Vagina (tissue), 2 donors: ENCODE measurements at places on chromosomes 13 and 19.

DNA sequence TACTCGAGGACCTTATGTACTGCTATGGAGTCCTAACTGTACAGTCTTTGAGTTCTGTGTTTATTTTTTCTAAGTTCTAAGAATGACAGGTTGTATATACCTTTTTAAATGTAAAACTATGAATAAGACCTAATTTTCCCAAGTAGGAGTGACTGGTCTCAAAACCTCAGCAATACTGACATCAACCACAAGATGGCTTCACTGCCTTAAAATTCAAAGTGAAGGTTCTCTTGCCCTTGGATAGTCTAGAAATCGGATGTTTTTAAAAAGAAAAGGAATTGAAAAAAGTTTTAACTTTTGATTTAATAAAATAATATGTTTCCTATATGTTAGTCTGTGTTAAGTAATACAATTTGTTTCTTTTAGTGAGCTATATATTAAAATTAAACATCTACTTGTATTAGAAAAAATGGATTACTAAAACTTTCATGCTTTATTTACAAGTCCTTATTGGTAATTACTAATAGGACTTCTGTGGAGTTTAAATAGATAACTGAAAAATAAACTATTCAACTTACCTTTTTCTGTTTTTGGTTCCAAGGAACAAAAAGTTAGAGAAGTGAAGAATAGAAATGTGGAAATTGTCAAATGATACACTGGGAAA is 52.0 kb downstream of the TDRD3 start:
- DNase-seq, result no peak

DNA sequence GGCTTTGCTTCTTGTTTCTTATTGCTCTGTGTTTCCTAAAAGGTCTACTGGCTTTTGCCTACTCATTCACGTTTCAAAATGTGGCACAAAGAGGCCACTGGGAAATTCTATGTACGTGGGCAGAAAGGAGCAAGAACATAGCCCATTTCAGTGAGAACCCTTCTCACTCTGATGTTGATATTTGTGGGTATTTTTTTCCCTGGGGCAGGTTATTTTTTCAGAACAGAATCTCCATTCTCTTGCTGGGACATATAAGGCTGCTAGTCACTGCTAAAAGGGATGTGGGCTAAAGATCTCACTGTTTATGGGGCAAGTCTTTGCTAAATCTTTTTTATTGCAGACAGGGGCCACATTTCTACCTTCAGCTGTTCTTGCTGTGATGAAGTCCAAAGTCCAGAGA is 27.1 kb downstream of the EDNRB start:
- no peak for DNase-seq

DNA sequence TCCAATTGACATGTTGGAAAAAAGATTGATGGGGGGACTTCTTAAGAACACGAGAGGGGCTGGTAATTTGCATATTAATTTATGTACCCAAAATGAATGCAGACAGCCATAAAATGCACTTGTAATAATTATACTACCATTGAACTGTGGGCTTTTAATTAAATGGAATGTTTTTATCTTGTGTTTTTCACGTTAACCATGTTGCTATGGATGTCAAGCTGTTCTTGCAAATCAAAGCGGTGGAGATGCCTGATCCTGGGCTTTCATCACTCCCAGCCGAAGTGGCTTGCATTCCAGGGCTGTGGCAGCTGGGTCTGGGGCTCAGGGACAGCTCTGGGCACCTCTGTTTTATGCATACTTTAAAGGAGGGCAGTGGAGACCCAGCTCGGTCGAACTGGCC is 179.4 kb upstream of the TMTC4 start:
- DNase-seq, result no peak

DNA sequence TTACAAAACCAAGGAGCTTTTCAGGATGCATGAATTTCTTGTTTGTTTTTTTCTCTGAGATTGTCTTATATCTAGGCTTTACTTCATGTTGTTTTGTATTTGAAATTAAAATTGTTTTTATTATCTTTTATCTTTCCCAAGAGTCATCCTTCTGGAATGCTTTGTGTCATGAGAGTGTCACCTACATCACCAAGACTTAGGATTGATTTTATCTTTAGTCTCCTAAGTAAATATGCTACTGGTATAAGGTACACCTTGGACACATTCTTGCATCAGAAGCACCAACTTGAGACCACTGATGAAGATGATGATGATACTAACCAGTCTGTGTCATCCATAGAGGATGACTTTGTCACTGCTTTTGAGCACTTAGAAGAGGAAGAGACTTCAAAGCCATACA is 26.4 kb downstream of the AKAP11 start:
- no peak for DNase-seq

DNA sequence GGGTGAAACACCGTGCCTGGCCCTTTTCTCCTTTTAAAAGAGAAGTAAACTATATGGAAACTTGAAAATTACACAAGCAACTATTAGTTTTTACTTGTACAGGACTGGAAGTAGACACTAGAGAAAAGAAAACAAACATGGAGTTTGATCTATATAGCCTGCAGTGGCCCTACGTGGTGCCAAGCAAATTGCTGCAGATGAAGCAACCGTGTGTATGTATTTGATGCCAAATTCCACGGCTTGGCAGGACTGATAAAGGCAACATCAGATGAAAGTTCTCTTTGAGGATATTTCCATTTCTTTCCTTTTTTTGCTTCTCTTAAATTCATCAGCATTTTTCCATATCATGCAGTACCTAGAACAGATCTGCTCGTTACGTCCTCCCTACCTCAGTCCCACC is 49.8 kb downstream of the ATP8A2 start:
- DNase-seq, result no peak

GRCh38 chr19:4401769-4402170 is 670 bp upstream of the CHAF1A start:
- DNase-seq, result no peak

- no peak for DNase-seq
Measured at GRCh38 chr13:86193281-86193680, 394.1 kb upstream of the SLITRK6 start.

DNA sequence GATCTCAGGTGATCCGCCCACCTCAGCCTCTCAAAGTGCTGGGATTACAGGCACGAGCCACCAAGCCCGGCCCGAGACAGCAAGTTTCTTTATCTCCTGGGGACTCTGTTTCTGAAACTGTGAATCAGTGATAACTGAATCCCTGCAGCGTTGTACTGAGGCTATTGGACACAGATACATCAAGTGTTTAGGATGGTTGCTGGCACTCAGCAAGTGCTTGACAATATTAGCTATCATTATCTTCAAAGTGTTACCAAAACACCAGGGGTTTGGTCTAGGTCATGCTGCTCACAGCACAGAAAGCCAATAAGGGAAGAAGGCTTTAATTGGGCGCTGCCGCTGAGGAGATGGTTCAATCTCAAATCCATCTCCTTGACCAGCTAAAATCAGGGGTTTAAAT is 20.5 kb upstream of the PNMA8C start:
- no peak for DNase-seq

DNA sequence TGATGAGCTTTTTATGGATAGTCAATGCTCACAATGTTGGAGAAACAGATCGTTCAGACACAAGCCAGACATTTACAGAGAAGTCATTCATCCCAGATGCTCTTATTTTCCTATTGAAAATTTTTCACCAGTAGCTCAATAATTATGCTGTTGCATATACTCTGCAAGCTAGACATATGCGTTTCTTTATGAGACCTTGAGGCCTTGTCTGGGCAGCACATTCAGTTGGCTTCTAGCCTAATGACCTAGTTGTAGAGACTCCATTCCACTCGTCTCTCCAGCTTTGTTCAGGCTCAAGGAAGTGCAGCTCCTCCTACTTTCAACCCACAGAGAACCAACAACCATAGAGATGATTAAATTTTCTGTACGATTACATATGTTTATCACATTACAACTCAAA is 237.7 kb downstream of the MZT1 start:
- no peak for DNase-seq

GRCh38 chr13:23993680-23993985 is 96.3 kb upstream of the C1QTNF9B start:
- DNase-seq, result no peak

GRCh38 chr13:32585550-32586079 is 637 bp upstream of the PDS5B start:
- no peak for DNase-seq

DNA sequence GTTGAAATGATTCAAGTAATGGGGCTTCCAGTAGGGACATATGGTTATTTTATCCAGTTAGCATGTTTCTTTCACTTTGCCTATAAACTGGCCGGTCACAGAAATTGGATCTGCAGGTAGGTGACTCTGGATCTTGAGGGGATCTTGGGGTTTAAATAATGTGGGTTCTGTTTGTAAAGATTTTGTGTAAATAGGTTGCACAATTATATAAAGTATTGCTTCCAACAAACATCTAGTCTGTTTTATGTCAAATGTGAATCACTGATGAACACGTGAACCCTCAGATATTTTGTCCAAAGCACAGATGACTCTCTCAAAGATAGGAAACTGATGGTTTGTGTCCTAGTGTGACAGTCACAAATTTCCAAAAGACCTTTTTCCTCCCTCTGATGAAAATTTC is 98.4 kb downstream of the ZIC5 start:
- DNase-seq, result no peak

GRCh38 chr13:75173457-75174356 is 308.3 kb downstream of the TBC1D4 start:
- DNase-seq, result no peak

DNA sequence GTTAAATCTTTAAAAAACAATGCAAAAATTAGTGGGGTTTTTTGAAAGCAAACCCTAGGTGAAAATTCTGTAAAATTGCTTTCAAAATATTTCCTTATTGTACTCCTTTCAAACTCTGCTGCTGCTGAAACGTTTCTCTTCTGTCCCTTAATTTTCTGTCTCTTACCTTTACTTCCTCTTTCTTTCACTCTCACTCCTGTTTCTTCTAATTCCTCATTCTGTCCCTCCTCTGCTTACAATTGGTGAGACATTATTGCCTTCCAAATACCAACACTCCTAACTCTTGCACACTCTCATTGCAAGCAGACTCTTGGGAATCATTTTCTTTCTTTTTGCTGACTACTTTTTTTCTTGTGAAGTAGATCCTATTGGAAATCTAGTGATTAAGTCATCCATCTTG is 685.6 kb upstream of the SLITRK1 start:
- no peak for DNase-seq

GRCh38 chr13:48505597-48506091 is 27.2 kb downstream of the RCBTB2 start:
- no peak for DNase-seq

DNA sequence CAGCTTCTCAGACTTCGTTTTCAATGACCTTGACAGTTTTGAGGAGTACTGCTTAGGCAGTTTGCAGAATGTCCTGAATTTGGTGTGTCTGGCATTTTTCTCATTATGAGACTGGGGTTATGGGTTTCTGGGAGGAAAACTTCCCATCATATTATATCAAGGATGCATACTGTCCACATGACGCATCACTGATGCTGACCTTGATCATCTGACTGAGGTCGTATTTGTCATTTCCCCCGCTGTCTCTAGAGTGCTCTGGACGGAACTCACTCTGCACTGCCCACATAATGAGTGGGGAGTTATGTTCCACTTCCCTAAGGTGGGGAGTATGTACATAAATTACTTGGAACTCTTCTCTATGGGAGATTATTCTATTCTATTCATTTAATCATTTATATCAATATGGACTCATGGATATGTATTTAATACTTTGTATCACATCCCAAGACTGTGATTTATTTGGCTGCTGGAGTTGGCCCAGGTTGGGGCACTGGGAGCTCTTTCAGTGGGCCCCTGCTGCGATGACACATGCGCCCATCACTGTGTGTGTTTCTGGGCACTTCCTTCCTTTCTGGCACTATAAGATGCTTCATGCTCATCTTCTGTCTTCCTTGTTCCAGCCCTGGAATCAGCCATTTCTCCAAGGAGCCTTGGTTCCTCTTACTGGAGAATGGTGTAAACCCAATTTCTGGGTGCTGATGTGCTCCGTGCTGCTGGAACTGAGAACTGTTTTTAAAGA is 138.6 kb downstream of the MIPEP start:
- DNase-seq, result no peak

- no peak for DNase-seq
Measured at GRCh38 chr13:111474136-111475002, 153.9 kb downstream of the TEX29 start.

GRCh38 chr13:91381371-91381770 is 17.1 kb upstream of the GPC5 start:
- DNase-seq, result no peak

- DNase-seq, result no peak
Measured at GRCh38 chr13:92044351-92044750, 645.9 kb downstream of the GPC5 start.

- DNase-seq, result no peak
Measured at GRCh38 chr13:99345345-99345744, 38.1 kb upstream of the GPR183 start.

- DNase-seq, result no peak
Measured at GRCh38 chr19:9295411-9295849, 14.2 kb downstream of the ZNF699 start.

- no peak for DNase-seq
Measured at GRCh38 chr19:7506385-7507328, 9.2 kb upstream of the ZNF358 start.

GRCh38 chr19:1855040-1855827 is 7.0 kb upstream of the REXO1 start:
- DNase-seq, result no peak

GRCh38 chr19:4302243-4302640 is at the start of gene TMIGD2:
TMIGD2 (minus strand) TSS chr19:4302389; CDS start chr19:4302385, 4 bp downstream.
- no peak for DNase-seq

GRCh38 chr19:39212375-39212742 is 8.3 kb upstream of the SYCN start:
- DNase-seq, result no peak

DNA sequence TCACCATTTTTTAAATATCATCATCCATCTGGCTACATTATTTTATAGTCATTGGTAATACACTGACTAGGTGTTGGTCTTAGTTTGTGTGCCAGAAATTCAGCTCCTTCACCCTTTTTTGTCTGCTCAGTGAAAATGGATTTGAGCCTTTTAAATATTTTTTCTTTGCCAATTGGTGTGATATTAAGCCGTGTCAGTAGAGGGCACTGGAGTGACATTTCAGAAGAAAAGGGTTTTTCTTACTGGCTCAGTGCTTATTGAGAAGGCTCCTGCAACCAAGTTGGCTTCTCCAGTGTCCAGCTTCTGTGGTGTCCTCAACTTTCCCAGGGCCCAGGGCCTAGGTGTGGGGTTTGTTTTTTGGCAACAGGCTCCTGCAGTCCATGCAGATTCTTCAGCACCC is 546.6 kb downstream of the DACH1 start:
- no peak for DNase-seq

- DNase-seq, result no peak
Measured at GRCh38 chr13:36124236-36124822, 6.9 kb downstream of the DCLK1 start.

GRCh38 chr13:97108530-97108900 is 113.6 kb upstream of the MBNL2 start:
- DNase-seq, result no peak
